ENCODE measurements at places on chromosomes 13 and 19. TPM values are rescaled to one million over a fixed set of nuclear protein-coding genes. Genes with fewer than 3 reads are reported as not detected.

SIGLEC8 gene
- 0.15 TPM for total RNA-seq

SIAH3 gene
- total RNA-seq, result not detected

C19orf12 gene
- total RNA-seq, result 57.0 TPM

ZGLP1 gene
- 0.87 TPM for total RNA-seq

SKA3 gene
- 0.12 TPM for total RNA-seq

CGB1 gene
- total RNA-seq, result not detected

CASP14 gene
- not detected for total RNA-seq

ERICH6B gene
- total RNA-seq, result not detected

SIGLEC9 gene
- total RNA-seq, result 1.4 TPM

LAIR1 gene
- total RNA-seq, result 5.9 TPM

BRME1 gene
- total RNA-seq, result 0.72 TPM

TEKTIP1 gene
- total RNA-seq, result 0.40 TPM

DAND5 gene
- 11.2 TPM for total RNA-seq

HSPB6 gene
- total RNA-seq, result 676 TPM

ZNF780A gene
- total RNA-seq, result 9.6 TPM

GTF2F2 gene
- total RNA-seq, result 22.8 TPM

IGFL3 gene
- total RNA-seq, result not detected

LIM2 gene
- not detected for total RNA-seq

IZUMO4 gene
- total RNA-seq, result 1.9 TPM

ZNF296 gene
- 0.20 TPM for total RNA-seq

KLK3 gene
- total RNA-seq, result not detected

CCDC70 gene
- not detected for total RNA-seq

C5AR1 gene
- 5.3 TPM for total RNA-seq
